ENCODE measurements at places on chromosomes 6 and 20.
A peak's percentile ranks its signal among the peaks of the same experiment; 100 is the strongest.

DNA sequence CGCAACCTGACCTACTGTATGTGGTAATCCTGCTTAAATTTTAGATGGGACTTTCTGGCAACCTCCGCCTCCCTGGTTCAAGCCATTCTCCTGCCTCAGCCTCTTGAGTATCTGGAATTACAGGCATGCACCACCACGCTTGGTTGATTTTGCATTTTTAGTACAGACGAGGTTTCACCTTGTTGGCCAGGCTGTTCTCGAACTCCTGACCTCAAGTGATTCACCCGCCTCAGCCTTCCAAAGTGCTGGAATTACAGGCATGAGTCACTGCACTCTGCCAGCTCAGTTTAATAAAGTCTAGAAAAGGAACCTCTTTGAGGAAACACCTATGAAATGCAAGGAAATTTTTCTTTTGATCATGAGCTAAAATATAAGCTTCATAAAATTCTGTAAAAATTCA is 9.0 kb upstream of the PLCB4 start:
- no peak for DNase-seq

DNA sequence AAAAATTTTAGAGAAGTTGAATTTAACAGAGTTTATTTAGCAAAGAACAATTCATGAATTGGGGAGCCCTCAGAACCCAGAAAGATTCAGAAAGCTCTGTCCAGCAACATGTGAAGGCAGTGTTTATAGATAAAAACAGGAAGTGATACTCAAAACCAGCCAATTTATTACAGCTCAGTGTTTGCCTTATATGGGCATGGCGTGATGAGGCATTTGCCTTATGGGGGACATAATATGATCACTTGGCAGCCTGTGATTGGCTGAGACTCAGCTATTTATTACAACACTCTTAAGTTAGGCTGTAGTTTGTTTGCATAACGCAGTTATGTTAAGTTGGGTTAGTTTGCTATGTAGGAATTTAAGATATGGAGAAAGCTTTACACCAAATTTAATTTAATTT is 11.5 kb downstream of the HLA-DPA1 start:
- no peak for DNase-seq

- DNase-seq: no peak
Measured at GRCh38 chr6:7377961-7378360, 11.6 kb downstream of the CAGE1 start.

DNA sequence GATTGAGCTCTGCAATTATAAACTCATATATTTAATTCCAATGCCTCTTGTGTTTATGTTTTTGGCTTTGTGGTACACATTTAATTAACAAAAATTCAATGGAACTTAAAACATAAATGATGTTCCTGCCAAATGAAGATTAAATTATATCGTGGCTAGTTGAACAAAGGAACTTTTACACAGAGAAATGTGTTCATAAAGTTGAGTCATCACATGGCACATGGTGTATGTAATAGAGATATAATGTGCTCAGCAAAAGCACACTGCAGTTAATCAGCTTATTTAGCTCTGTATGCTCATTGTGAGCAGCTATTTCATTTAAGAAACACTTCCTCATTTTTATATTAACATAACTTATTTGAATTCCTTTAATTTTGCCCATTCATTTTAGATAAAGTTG is 1295.6 kb upstream of the CITED2 start:
- DNase-seq: no peak

- DNase-seq: peak; percentile 59
Measured at GRCh38 chr6:136607932-136608772, 57.9 kb upstream of the MAP7 start.

DNA sequence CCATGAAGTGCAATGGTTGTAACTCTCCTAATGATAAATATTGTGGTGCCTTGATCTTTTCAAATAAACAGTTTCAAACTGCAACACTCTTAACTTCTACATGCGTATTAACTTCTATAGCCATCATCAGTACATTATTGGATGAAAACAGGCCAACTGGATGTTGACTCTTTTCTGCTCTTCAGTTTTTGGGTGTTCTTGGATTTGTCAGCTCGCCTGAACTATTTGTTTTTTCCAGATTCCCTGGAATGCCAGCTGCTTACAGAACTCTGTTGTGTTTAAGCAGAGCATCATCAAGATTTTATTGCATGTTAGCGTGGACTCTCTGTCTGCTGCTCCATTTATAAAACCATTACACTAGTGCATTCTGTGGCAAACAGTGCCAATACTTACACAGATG is 626.1 kb downstream of the HDGFL1 start:
- no peak for DNase-seq

DNA sequence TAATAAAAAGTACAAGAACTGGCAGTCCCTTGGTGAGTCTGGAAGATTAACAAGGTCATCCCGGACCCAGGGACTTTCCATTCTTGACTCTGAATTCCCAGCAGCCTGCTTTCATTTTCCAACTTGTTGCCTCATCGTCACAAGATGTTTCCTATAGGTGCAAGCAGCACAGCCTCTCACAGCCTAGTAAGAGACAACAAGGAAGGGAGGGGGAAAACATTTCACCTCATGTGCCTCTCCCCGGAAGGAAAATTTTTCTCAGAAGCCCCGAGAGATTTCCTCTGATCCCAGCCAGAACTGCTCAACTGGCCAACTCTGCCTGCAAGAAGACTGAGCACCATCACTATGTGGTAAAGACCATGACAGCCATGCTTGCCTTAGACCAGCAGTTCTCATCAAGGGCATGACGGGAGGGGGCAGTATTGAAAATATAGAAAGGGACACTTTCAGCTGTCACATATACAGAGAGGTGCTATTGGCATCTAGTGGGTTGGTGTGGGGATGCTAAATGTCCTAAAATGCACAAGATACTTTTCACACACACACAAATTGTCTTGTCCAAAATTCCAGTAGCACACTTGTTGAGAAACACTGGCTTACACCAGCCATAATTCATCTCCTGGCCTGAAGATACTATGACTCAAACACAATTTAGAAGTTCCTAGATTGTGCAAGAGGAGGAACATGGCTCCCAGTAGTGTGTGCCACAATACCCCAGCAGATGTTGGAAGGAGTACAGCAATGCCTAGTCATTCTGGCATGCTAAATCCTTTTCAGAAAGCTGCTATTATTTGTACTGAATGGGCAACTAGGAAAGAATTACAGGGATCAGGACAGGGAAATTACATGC is 10.8 kb upstream of the WTAP start:
- DNase-seq: no peak

DNA sequence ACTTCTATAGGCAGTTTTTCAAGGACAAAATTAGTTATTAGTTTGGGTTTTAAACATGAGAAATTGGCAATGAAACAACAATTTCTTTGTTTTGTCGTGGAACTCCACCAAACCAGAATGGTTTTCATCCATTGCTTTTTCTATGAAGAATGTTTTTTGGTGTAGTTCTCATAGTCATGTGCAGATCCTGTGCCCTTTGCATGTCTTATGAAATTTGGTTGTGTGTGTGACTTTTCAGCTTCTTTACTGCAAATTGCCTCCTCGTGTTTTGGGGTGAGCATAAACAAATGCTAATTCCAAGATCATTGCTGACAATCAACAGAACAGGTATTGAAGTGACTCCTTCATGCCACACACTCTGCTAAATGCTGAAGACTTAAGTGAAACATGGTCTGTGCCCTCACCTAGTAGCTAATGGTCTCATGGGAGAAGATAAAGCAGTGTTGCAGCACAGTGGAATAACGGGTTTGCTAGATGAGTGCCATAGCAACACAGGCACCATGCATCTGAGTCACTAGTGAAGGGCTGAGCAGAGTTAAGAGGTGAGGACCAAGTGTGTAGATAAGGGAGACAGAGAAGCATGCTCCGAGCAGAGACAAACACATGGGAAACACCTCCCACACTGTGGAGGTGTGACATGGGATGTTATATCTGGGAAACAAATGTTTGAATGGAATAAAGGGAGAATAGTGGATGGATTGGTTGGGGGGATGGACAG is 120.0 kb downstream of the SLC16A10 start:
- no peak for DNase-seq

- DNase-seq: no peak
Measured at GRCh38 chr6:44255105-44255808, 2.1 kb downstream of the SLC35B2 start.

DNA sequence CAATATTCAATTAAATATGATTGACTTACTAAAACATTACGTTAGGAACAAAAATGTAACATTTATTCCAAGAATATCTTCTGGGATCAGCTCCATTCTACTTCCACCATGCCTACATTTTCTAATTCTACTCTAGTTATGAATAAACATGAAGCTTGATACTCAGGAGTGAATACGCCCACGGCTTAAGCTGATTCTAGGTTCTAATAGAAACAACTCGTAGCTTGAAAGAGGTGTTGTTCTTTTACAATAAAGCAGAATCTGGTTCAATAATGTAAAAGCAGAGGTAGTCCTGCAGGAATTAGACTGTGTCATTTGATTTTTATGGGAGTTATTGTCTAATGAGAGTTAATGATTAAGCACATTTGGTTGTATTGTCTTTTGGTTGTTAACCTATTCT is 107.3 kb upstream of the OLIG3 start:
- no peak for DNase-seq

DNA sequence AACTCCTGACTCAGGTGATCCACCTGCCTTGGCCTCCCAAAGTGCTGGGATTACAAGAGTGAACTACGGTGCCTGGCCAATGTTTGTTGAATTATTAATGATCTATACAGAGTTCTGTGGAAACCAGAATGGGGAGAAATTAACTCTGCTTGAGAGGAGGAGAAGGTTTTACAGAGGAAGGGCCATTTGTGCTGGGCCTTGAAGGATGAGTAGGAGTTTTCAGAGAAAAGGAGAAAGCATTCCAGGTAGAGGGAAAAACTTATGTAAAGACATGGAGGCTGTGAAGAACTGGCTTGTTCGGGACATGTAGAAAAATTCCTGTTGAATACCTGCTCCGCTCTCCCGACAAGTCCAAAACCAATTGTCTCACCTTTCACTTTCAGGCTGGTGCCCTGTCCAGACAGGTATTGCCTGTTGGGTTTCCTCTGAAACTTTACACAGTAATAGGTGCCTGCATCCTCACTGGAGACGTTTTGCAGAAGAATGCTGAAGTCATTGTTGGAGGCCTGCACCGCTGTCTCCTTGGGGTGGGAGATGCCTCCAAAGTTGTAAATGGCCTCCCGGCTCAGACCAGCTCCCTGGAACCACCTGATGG is 11.3 kb upstream of the NSFL1C start:
- DNase-seq: no peak

- DNase-seq: no peak
Measured at GRCh38 chr6:137849181-137849980, 17.7 kb upstream of the TNFAIP3 start.

DNA sequence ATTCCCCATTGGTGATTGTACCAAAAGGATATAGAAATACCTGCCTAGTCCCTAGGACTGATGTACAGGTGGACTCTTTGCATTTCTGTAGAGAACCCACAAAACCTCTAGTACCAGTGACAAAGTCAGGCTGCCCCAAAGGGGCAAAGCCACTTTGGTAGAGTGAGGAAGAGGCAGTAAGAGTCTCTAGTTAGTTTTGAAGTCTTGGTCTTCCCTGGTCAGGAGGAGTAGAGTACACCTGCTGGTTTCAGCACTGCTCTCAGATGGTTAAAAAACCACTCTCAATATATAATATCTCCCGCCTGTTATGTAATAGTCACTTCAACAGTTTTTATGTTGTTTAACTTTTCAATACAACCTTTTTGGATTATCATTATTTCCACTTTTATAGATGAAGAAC is 344.9 kb downstream of the CDKAL1 start:
- no peak for DNase-seq

- no peak for DNase-seq
Measured at GRCh38 chr6:130697271-130697994, 129.8 kb upstream of the SMLR1 start.

GRCh38 chr6:91462241-91462640 is 875.4 kb upstream of the MAP3K7 start:
- no peak for DNase-seq

- DNase-seq: peak; percentile 54
Measured at GRCh38 chr20:19598117-19598850, 159.8 kb upstream of the RIN2 start.

DNA sequence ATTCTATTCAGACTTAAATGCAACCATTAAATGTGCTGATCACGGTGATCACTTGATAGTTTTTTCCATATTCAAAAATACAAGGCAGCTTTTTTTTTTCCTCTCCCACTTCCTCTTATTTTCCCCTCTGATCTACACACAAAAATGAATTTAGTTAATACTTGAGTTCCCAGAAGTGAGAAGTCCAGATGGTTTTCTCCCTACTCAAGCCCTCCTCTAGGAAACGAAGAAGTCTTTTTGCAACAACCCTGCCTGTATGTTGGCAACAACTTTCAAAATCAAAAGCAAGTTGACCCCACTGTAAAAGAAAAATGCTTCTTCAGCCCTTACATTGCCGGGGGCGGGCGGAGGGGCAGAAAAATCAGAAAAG is 24.3 kb downstream of the ARHGAP18 start:
- no peak for DNase-seq

- DNase-seq: peak; percentile 33
Measured at GRCh38 chr20:58756450-58756775, 63.8 kb downstream of the NPEPL1 start.

DNA sequence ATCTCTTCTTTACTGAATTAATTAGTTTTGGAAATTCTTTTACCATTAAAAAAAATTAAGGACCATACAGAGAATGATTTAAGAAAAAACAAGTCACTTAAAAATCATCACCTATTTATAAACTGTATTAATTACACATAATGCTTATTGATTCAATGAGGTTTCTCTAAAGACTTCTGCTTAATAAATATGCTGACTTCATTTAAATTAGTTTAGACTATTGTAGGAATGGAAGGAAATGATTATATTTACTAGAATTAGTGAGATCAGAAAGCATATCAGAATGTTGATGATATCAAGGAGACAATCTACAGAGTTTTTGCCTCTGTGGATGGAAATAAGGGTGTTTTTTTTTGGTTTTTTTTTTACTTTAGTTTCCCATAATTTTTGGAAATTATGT is 34.6 kb upstream of the SMIM28 start:
- no peak for DNase-seq

GRCh38 chr20:45949542-45950329 is 15.3 kb downstream of the PCIF1 start:
- DNase-seq: no peak

DNA sequence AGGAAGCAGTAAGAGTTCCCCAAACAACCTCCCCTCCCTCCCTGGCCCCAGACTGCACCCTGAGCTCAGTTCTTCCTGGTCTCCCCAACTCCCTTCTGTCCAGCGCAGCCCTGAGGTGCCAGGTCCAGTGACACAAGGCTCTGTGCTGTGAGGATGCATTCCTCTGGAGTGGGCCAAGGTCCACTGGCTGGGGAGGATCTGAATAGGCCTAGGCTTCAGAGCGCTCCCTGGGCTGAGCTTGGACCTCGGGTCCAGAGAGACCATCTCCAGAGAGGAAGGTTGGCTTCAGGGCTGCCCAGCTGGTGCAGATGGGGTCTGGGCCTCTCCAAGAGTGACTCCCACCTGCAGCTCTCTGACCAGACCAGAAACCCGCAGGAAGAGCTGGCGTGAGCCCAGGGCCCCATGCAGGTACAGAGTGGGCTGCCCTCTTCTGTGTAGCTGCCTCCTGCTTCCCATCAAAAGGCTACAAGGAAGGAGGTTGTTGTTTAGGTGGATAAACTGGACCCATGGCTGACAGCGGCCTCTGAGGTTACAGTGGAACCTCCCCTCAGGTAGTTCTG is 52.3 kb upstream of the MLN start:
- no peak for DNase-seq
